ENCODE measurements at places on chromosomes 13 and 19. TPM values are rescaled to one million over a fixed set of nuclear protein-coding genes. Genes with fewer than 3 reads are reported as not detected.

The MICOS13 gene
- 54.3 TPM for total RNA-seq

DNA sequence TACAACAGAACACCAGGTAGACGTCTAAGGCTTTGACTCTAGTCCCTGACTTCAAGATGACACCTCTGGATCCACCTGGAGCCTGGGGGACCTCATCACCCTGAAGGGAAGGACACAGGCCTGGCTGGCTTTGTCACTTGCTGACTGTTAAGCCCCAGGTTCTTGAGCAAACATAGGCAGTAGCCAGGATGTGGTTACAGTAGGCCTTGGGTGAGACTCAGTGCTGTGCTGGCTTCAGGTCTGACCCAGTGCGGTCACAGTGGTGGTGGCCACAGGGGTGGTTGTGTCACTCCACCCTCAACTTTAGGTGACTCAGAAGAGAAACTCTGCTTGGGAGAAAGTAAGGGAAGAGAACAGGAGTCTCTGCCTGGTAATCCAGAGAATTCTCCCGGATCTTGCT, 497.8 kb downstream of the UQCRFS1 start:
- DNase-seq, result no peak
- H3K4me3 ChIP-seq, result no peak overlapping the region
- H3K36me3 ChIP-seq, result no peaks in the 10 kb centered on the region
- no peaks in the 10 kb centered on the region for H3K4me1 ChIP-seq

DNA sequence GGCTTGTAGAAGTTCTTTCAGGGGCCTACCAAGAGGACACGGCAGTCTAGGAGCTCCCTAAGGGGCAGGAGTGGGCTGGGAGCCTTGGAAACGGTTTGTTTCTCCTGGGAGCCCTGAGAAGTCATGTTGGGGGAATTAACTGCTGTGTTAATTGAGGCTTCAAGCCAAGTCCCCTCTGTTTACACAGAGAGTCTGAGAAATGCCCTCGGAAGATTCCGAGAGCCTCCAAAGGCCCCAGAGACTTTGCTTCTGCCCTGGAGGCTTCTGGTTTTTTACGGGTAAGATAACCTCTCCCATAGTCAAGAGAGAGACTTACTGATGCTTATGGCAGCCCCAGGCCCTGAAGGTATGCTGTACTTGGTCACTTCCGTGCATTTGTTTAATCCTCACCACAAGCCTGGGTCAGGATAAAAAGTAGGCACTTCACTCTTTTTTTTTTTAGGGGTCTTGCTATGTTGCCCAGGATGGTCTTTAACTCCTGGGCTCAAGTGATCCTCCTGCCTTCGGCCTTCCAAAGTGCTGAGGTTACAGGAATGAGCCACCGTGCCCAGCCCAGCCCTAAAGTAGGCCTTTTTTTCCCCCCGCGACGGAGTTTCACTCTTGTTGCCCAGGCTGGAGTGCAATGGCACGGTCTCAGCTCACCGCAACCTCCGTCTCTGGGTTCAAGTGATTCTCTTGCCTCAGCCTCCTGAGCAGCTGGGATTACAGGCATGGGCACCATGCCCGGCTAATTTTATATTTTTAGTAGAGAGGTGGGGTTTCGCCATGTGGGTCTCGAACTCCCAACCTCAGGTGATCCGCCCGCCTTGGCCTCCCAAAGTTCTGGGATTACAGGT, 15.2 kb downstream of the IER2 start:
- H3K4me1 ChIP-seq, result peaks cover 57% of the 10 kb centered on the region
- peak overlapping the region; percentile 95 for H3K27ac ChIP-seq
- H3K36me3 ChIP-seq, result no peaks in the 10 kb centered on the region
- DNase-seq, result no peak
- H3K27me3 ChIP-seq, result no peaks in the 10 kb centered on the region
- H3K4me3 ChIP-seq, result no peak overlapping the region

DNA sequence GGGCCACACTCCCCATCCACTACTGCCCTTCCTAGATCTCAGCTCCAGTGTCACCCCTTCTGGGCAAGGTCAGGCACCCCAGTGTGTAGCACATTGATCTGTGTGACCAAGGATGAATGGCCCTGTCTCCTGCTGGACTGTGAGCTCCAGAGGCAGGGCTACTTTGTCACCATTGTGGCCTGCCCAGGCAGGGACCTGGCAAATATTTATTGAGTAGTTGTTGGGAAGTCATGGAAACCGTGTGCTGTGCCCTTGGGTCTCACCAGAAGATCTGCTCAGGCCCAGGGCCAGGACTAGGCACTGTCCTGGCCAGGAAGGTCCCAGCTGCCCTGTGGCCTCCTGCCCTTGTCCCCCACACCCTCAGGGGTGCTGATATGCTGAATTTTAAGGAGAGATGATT, 10.5 kb downstream of the NACC1 start:
- peaks cover 28% of the 10 kb centered on the region for H3K36me3 ChIP-seq
- no peak overlapping the region for H3K4me3 ChIP-seq
- no peak for DNase-seq
- no peaks in the 10 kb centered on the region for H3K27me3 ChIP-seq

- no peak overlapping the region for H3K27ac ChIP-seq
- no peaks in the 10 kb centered on the region for H3K4me1 ChIP-seq
- no peak overlapping the region for H3K4me3 ChIP-seq
These were observed 555.4 kb downstream of the SLITRK6 start for GRCh38 chr13:85243831-85244230.

GRCh38 chr13:30463787-30464495, 1.8 kb downstream of the HMGB1 start:
- peaks cover 30% of the 10 kb centered on the region for H3K4me1 ChIP-seq
- peak; percentile 77 for DNase-seq
- no peaks in the 10 kb centered on the region for H3K27me3 ChIP-seq
- peaks cover 43% of the 10 kb centered on the region for H3K36me3 ChIP-seq

The COMP gene
- total RNA-seq, result not detected

The ZNF492 gene
- total RNA-seq, result 0.18 TPM

- no peak overlapping the region for H3K4me3 ChIP-seq
- no peak for DNase-seq
- H3K27me3 ChIP-seq, result no peaks in the 10 kb centered on the region
These were observed 13.9 kb downstream of the TFDP1 start for GRCh38 chr13:113598481-113598880.

GRCh38 chr19:16244091-16244490, 46.4 kb downstream of the AP1M1 start:
- no peak overlapping the region for H3K27ac ChIP-seq
- DNase-seq, result no peak
- no peak overlapping the region for H3K4me3 ChIP-seq

DNA sequence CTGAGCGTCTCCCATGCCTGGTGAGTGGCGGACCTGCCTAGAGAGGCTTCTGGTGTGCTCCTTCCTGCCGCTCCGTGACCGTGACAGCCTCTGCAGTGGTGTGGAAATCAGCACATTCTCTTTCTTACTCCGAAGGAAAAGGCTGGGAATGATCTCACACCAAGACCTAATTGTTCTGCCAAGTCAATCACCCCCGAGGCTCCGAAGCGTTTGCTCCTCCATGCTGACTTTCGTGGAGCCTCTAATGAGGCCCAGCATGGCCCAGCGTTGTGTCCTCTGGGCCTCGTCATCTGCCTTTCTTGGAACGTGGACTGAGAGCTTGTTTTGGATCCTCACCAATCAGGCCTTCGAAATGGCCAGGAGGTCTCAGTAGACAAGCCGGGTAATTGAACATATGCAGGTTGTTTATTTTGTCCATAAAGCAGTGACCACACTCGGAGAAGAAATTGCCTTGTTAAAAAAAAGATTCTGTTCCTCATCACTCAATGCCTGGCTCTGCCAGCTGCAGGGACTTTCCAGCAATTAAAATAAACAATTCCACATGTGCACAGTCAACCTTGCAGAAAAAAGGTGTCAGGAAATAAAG, 107.1 kb downstream of the UBL3 start:
- H3K4me1 ChIP-seq, result no peaks in the 10 kb centered on the region
- no peak for DNase-seq
- no peak overlapping the region for H3K27ac ChIP-seq
- H3K4me3 ChIP-seq, result no peak overlapping the region
- H3K27me3 ChIP-seq, result peaks cover 8% of the 10 kb centered on the region

- peak overlapping the region; percentile 23 for H3K4me3 ChIP-seq
- no peaks in the 10 kb centered on the region for H3K36me3 ChIP-seq
- DNase-seq, result peak; percentile 52
These were observed 13.2 kb upstream of the ADGRE5 start for GRCh38 chr19:14368011-14368513.

DNA sequence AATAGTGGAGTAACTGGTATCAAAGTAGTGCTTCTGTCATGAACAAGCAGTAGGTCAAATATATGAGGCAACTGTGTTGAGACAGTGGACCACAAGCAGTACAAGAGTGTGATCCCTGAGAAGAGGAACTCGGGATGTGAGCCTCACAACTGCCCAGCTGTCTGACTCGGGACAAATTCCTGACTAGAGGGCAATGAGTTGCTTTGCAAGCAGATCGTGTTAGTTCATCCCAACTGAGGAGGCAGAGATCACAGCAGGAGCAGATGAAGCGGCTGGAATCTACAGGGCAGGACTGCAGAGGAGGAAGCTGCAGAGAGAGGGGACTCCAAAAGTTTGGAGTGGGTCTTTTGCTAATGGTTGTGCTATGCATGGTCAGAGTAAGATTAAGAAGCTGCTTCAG, 741.1 kb downstream of the DIAPH3 start:
- no peaks in the 10 kb centered on the region for H3K36me3 ChIP-seq
- H3K27me3 ChIP-seq, result no peaks in the 10 kb centered on the region
- no peak overlapping the region for H3K4me3 ChIP-seq
- H3K27ac ChIP-seq, result no peak overlapping the region
- H3K4me1 ChIP-seq, result no peaks in the 10 kb centered on the region

DNA sequence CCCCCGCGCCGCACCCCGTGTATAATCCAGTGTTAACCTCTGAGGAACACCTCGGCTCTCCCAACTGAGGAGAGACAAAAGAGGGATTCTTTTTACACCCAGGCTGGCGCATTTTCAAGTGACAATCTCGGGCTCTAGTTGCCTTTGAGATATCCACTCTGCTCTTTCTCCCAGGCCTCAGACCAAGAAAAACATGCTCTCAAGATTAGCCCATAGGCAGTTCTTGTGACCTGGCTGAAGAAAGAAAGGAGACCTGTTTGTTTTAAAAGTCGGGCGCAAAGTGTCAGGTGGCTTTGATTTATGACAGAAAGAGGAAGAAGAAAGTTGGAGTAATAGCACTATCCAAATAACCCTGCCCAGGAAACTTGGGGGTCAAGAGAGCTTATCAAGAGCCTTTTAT, 27.3 kb downstream of the SHISA2 start:
- peaks cover 12% of the 10 kb centered on the region for H3K27me3 ChIP-seq
- H3K4me3 ChIP-seq, result no peak overlapping the region
- H3K27ac ChIP-seq, result no peak overlapping the region
- H3K36me3 ChIP-seq, result no peaks in the 10 kb centered on the region
- H3K4me1 ChIP-seq, result no peaks in the 10 kb centered on the region

The KLK7 gene
- not detected for total RNA-seq

- H3K27ac ChIP-seq, result no peak overlapping the region
- H3K36me3 ChIP-seq, result no peaks in the 10 kb centered on the region
- no peak for DNase-seq
- H3K27me3 ChIP-seq, result peaks cover 13% of the 10 kb centered on the region
- H3K4me1 ChIP-seq, result peaks cover 3% of the 10 kb centered on the region
- no peak overlapping the region for H3K4me3 ChIP-seq
These were observed 7.5 kb upstream of the WDFY2 start for GRCh38 chr13:51576754-51577153.

The RFPL4A gene
- not detected for total RNA-seq

DNA sequence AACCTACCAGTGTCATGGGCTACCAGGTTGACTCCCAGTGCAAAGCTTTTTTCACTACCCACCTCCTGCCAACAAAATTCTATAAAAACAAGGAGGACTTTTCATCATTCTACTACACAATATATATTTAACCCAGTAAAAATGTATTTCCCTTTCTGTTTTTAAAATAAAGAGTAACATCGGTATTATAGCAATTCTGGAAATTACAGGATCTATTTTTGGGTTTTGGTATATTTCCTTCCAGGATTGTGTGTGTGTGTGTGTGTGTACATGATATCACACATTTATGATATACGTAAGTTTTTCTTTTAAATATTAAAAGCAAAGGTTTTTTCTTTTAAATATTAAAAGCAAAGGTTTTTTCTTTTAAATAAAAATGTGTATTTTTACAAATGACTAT, 6.0 kb upstream of the UBL3 start:
- H3K27ac ChIP-seq, result no peak overlapping the region
- no peak for DNase-seq
- no peaks in the 10 kb centered on the region for H3K27me3 ChIP-seq
- no peaks in the 10 kb centered on the region for H3K36me3 ChIP-seq

The ZNF766 gene
- total RNA-seq, result 15.9 TPM

DNA sequence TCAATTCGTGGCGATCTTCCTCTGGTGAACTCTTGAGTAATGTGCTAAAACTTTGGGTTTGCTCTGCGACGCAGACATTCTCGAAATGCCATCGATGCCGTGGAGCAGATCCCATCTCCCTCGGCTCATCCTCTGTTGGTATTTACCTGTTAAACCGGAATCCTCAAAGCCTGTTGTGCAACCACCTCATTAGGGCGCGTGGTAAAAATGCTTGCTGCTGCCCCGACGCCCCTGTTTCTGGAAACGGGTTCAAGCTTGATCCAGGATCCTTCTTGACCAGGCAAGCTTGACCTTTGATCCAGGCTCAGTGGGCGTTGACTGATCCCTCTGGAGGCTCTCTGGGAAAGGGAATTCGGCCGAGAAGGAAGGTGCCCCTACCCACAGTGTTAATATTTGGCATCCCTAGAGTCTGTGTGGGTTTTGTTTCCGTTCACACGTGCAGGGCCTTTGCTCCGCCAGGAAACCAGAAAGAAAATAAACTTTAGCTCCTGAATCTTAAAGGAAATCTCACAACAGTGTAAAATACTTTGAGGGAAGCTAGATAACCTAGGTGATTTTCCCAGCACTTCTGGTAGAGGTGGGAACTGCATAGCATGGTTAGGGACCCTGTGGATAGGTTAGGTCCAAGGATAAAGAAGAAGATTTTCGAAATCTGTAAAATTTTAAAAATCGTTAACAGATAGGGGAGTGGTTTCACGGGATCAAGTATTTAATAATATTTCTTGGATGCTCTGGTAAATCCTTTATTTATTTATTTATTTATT, 1.1 kb downstream of the LSM14A start:
- H3K27ac ChIP-seq, result peak overlapping the region; percentile 98
- peaks cover 5% of the 10 kb centered on the region for H3K27me3 ChIP-seq
- peaks cover 27% of the 10 kb centered on the region for H3K4me1 ChIP-seq
- peak; percentile 12 for DNase-seq

The LGALS7B gene
- total RNA-seq, result not detected

GRCh38 chr19:29525901-29526729, at the start of gene VSTM2B:
Gene VSTM2B, plus strand, starts transcription at chr19:29525994. Its CDS starts 590 bp downstream, at chr19:29526584.
- H3K27me3 ChIP-seq, result peaks cover 54% of the 10 kb centered on the region
- no peaks in the 10 kb centered on the region for H3K36me3 ChIP-seq
- H3K4me3 ChIP-seq, result peak within 1 kb of the TSS; percentile 21
- H3K4me1 ChIP-seq, result peaks cover 18% of the 10 kb centered on the region
- DNase-seq, result no peak

The FCHO1 gene
- total RNA-seq, result 74.7 TPM

The CCL25 gene
- total RNA-seq, result not detected

The UTP14C gene
- total RNA-seq, result 9.7 TPM

The ZNF285 gene
- not detected for total RNA-seq

The SBK3 gene
- total RNA-seq, result not detected

The SERPINE3 gene
- total RNA-seq, result not detected

The IRGC gene
- total RNA-seq, result not detected

GRCh38 chr13:109945206-109945960, 159.0 kb upstream of the IRS2 start:
- H3K4me3 ChIP-seq, result no peak overlapping the region
- H3K36me3 ChIP-seq, result no peaks in the 10 kb centered on the region
- H3K27me3 ChIP-seq, result no peaks in the 10 kb centered on the region
- H3K4me1 ChIP-seq, result no peaks in the 10 kb centered on the region
- no peak for DNase-seq

- peaks cover 5% of the 10 kb centered on the region for H3K36me3 ChIP-seq
- no peak overlapping the region for H3K27ac ChIP-seq
- no peaks in the 10 kb centered on the region for H3K27me3 ChIP-seq
- peaks cover 14% of the 10 kb centered on the region for H3K4me1 ChIP-seq
- no peak overlapping the region for H3K4me3 ChIP-seq
These were observed 119.1 kb downstream of the KLF12 start for GRCh38 chr13:74015137-74015536.

Measured in activated T-helper 2 cell treated with anti-CD3 and anti-CD28 coated beads, Interferon-gamma antibody, Interleukin-2, Interleukin-4, amounts not matched to agents 10 μg/mL and 5 μg/mL and 100 μg/mL, durations not matched to agents 14 hours and 24 hours and 36 hours (primary cell).